ENCODE measurements at places on chromosomes 12 and 14. TPM values are rescaled to one million over a fixed set of nuclear protein-coding genes. Genes with fewer than 3 reads are reported as not detected.

DNA sequence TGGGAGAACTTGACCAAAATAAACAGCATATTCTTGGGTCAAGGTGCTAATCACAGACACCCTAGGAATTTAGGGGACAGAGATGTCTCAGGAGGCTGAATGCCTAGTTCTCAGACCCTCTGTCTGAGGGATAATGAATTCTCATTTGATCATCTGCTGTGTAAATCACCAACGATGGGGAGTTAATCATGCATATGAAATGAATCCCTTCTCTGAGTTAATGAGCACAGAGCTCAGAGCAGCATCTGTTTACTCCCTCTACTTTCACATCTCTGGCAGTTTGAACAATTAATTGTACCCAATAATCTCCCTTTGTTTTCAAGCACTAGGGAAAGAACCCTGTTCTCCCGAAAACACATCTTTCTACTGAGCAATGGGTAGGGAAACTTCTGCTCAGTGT lies 129.4 kb upstream of the SRRM4 start:
- no peak for DNase-seq
- no peaks in the 10 kb centered on the region for H3K36me3 ChIP-seq
- no peak overlapping the region for H3K27ac ChIP-seq
- no peak overlapping the region for H3K4me3 ChIP-seq
- no peaks in the 10 kb centered on the region for H3K4me1 ChIP-seq

DNA sequence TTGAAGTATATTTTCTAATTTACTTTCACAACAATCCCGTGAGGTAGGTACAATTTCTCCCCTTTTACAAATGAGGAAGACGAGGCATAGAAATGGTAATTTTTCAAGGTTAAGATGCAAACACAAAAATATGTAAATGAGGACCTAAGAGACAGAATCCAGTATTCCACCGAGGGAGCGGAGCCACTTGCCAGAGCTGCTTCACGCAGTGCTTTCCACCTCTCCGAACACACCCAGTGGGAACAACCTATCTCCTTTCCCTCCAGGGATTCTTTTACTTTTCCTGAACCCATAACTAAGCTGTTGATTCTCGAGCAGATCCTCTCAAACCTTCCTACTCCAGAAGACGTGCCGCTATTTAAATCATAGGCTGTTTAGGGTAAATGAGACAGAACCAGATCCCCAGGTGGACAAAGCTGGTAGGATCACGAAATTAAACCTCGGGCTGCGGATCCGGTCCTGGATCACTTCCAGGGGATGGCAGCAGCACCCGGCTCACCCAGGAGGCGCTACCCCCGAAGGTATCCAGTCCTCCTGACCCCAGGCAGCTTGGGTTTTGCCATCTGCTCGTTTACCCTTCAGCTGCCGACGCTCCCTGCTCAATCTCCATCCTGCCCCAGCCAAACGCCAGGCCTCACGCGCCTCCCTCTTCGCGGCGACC lies 1.5 kb downstream of the DDHD1 start:
- DNase-seq: peak; percentile 61
- H3K27me3 ChIP-seq: no peaks in the 10 kb centered on the region
- H3K27ac ChIP-seq: peak overlapping the region; percentile 98
- peaks cover 36% of the 10 kb centered on the region for H3K36me3 ChIP-seq
- peaks cover 50% of the 10 kb centered on the region for H3K4me1 ChIP-seq

DNA sequence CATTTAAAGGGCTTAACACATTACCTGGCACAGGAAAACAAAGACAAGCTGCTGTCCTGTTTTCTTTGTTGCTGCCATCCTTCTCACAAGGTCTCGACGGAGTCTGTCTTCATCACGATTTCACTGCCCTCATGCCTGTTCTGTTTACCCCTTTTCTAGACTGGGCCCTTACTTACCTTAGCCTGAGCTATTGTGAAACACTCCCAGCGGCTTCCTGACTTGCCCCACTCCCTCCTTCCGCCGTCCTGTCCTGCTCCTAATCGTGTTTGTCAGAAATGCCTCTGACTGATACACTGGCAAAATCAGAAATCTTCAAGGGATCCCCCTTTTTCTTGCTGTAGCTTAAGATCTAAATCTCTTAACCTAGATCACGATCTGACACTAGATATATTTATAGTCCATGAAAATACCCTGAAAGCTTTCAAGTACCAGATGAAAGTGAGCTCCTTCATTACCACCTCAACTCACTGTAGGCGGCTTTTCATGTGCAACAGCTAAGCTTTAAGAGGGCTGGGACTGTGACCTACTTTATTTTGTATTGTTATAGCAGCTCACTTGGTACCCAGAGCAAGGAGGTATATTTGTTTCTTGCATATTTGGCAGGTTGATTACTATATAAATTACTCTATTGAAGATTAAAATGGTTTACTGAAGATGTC lies 32.1 kb downstream of the TECPR2 start:
- H3K4me3 ChIP-seq: peak overlapping the region; percentile 49
- no peaks in the 10 kb centered on the region for H3K27me3 ChIP-seq
- peak overlapping the region; percentile 84 for H3K27ac ChIP-seq

DNA sequence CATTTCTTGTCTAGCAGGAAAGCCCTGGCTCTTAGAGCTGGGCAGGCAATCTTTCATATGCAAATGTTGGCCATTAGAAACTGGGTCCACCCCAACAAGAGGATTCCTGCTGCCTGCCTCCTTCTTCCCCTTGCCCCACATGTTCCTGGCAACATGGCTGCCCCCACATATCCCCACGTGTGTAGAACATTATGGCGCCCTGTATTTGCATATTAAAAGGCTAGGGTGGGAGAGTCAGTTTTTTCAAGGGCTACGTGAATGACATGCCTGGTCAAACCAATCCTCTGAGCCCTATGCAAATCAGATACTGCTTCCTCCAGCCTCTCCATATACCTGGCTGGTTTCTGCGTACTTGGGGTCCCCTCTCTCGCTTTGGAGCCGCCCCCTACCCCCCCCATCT lies 514.0 kb downstream of the FUT8 start:
- no peak overlapping the region for H3K4me3 ChIP-seq
- DNase-seq: no peak
- H3K27ac ChIP-seq: peak overlapping the region; percentile 75
- H3K36me3 ChIP-seq: no peaks in the 10 kb centered on the region
- H3K4me1 ChIP-seq: peaks cover 52% of the 10 kb centered on the region

DNA sequence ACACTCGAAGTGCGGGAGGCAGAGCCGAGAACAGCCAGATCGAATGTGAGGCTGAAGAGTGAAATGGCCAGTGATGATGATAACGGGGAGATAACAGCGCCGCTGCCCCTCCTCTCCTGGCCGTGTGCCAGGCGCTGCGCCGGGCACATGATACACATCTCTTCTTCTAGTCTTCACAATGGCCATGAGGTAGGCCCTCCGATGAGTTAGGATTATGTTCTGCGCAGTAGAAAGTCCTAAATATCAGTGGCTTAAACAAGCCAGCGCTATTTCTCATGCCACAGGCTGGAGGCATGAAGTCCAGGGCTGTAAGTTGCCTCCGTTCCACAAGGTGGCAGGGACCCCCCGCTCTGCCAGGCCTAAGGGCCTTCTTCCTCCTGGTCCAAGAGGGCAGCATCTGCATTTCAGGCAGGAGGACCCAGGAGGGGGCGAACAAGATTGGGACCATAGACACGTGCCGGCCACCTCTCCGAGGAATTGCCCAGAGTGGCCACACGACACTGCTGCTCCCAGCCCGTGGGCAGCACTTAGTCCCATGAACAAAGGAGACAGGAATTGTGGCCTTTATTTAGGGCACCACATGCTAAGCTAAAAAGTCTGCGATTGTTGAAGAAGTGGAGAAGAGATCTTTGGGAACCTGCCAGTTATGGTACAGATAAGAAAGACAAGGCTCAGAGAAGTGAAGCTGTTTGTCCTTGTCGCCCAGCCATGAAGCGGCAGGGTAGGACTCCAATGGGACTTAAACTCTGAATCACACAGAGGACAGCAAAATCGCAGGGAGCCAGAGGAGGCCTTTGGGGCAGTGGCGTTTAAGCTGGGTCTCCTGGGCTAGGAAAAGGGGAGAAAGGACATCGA lies 10.9 kb upstream of the HVCN1 start:
- no peak overlapping the region for H3K27ac ChIP-seq
- no peaks in the 10 kb centered on the region for H3K36me3 ChIP-seq
- no peak overlapping the region for H3K4me3 ChIP-seq
- H3K4me1 ChIP-seq: peaks cover 16% of the 10 kb centered on the region
- H3K27me3 ChIP-seq: no peaks in the 10 kb centered on the region

GRCh38 chr12:102022286-102022685 lies 39.5 kb downstream of the WASHC3 start:
- no peak overlapping the region for H3K27ac ChIP-seq
- no peaks in the 10 kb centered on the region for H3K27me3 ChIP-seq
- no peak overlapping the region for H3K4me3 ChIP-seq
- H3K36me3 ChIP-seq: peaks cover 25% of the 10 kb centered on the region

GRCh38 chr14:58460772-58461171 lies 33.3 kb downstream of the KIAA0586 start:
- H3K36me3 ChIP-seq: peaks cover 24% of the 10 kb centered on the region
- H3K27me3 ChIP-seq: no peaks in the 10 kb centered on the region
- no peaks in the 10 kb centered on the region for H3K4me1 ChIP-seq
- no peak for DNase-seq
- no peak overlapping the region for H3K4me3 ChIP-seq

DNA sequence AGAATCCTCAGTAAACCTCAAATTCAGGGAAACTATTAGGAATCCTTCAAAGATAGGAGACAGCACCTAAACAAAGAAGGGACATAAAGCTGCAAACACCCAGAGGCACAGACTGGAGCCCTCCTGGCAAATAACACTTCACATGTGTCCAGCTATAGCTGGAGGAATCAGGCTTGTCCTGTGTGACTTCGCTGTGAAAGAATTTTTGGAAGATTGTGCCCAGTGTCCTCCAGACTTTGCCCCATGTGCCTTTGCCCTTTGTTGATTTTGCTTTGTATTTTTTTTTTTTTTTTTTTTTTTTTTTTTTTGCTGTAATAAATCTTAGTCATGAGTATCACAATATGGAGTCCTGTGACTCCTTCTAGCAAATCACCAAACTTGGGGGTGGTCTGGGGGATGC lies 136.8 kb downstream of the KCNH5 start:
- H3K27me3 ChIP-seq: no peaks in the 10 kb centered on the region
- H3K27ac ChIP-seq: no peak overlapping the region
- no peaks in the 10 kb centered on the region for H3K36me3 ChIP-seq
- H3K4me3 ChIP-seq: no peak overlapping the region
- H3K4me1 ChIP-seq: no peaks in the 10 kb centered on the region
- DNase-seq: no peak

- H3K36me3 ChIP-seq: peaks cover 13% of the 10 kb centered on the region
- H3K4me3 ChIP-seq: no peak overlapping the region
- no peaks in the 10 kb centered on the region for H3K27me3 ChIP-seq
These were observed 43.3 kb downstream of the ACTN1 start for GRCh38 chr14:68935761-68936214.

DNA sequence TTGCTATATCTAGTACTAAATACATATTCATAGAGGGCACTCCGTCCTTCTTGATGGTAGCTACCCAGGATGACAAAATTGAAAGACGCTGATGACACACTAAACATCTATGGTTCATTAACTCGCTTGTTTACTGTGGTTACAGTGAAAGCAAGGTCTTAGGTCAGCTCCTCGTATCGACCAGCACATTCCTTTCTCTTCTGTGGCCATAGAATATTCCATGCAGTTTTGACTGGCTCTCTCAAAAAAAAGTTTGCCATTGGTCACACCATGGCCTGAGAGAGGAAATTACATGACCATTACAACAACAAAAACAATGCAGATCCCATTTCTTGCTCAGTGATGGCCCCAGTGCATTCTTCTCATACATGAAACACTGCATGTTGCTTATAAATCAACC lies 411.4 kb upstream of the SOX5 start:
- H3K4me3 ChIP-seq: no peak overlapping the region
- H3K27ac ChIP-seq: no peak overlapping the region
- H3K4me1 ChIP-seq: no peaks in the 10 kb centered on the region
- DNase-seq: no peak
- H3K27me3 ChIP-seq: no peaks in the 10 kb centered on the region

DNA sequence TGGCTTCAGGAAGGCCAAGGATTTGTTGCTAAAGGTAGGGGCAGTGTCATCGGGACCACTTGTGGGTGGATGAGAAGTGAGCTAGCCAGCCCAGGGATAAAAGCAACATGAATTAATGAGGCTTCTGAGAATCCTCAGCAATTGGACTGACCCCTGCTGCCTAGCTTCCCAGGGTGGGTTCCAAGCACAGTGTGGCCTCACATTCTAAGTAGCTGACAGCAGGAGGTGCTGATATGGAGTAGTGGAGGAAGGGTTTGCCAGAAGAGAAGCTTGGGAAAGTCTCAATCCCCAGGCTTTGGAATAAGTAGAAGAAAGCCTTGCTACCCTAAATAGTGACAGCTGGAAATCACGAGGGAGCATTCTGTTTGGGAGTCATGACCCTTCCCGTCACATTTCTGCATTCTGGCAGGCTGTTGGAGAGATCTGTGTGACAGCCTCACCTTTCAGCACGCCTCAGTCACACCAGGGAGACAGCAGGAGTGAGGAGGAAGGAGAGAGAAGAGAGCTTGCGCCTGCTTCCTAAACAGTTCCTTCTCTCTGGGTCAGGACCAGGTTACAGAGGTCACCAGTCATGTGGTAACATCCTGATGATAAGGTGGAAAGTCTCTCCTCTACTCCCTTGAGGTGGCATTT lies 31.2 kb downstream of the DACT1 start:
- H3K27me3 ChIP-seq: peaks cover 4% of the 10 kb centered on the region
- no peak overlapping the region for H3K4me3 ChIP-seq
- peaks cover 5% of the 10 kb centered on the region for H3K4me1 ChIP-seq
- no peak overlapping the region for H3K27ac ChIP-seq

Gene TMEM229B
- total RNA-seq: 1.6 TPM

Gene IFI27
- total RNA-seq: 0.86 TPM

Gene CGRRF1
- 10.0 TPM for total RNA-seq

Gene ARMH4
- total RNA-seq: not detected

Gene PIANP
- total RNA-seq: not detected

Gene HOXC12
- not detected for total RNA-seq

All from activated CD8-positive, alpha-beta T cell treated with anti-CD3 and anti-CD28 coated beads for 36 hours (primary cell).